Substantia nigra (tissue), 51 donors: ENCODE measurements at places on chromosomes 7 and 10.

- no peak for DNase-seq
Observed at GRCh38 chr7:157703131-157703530, 366.3 kb downstream of the DNAJB6 start.

GRCh38 chr10:119653916-119654315 lies 2.7 kb downstream of the BAG3 start:
- no peak for DNase-seq

- no peak for DNase-seq
Observed at GRCh38 chr7:121278120-121279021, 50.4 kb upstream of the WNT16 start.

- DNase-seq, result no peak
Observed at GRCh38 chr10:77925410-77925794, 1.2 kb downstream of the DLG5 start.

DNA sequence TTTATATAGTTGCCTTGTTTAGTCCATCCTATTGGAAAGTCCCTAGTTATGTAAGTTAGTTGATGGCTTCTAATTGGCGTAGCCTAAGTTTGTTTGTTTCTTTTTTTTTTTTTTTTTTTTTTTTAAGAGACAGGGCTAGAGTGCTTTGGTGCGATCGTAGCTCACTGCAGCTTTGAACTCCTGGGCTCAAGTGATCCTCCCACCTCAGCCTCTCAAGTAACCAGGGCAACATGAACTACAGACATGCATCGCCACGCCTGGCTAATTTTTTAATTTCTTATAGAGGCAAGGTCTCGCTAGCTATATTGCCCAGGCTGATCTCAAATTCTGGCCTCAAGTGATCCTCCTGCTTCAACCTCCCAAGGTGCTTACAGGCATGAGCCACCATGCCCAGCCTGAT lies 7.1 kb downstream of the CSGALNACT2 start:
- no peak for DNase-seq

DNA sequence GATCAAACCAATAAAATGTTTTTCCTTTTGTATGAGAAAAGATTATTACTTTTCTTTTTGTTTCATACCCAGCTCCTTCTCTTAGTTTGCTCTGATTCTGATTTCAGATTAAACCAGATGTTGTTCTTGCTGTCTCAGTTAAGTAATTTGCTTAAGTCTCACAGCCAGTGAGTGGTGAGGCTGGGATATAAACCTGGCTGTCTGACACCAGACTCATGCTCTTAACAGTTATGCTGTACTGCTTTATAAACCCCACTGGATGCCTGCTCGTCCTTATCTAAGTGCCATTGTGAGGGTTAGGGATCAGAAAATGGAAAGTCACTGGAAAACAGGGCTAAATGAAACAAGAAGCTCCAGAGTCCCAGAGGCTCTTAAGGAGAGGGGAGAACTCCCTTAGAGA lies 24.3 kb downstream of the GARS1 start:
- DNase-seq, result no peak

GRCh38 chr10:20466731-20467130 lies 430.4 kb downstream of the NEBL start:
- no peak for DNase-seq

GRCh38 chr7:80279760-80280159 lies 145.1 kb downstream of the GNAI1 start:
- DNase-seq, result no peak

DNA sequence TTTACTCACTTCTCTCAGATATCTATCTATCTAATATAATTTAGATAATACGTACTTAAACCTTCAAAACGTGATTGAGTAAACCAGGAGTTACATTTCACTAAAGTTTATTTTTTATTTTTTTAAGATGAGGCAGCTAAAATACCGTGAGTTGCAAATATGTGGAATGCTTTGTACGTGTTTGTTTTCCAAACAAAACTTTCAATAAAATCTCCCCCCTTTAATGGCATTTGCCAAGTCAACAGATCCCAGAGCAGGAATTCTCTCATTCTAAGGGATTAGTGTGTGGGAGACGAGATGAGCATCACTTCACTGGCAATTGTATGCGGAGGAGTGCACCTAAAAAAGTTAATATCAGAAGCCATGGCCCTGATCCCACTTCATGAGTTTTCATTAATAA lies 53.7 kb upstream of the MAGI2 start:
- no peak for DNase-seq

DNA sequence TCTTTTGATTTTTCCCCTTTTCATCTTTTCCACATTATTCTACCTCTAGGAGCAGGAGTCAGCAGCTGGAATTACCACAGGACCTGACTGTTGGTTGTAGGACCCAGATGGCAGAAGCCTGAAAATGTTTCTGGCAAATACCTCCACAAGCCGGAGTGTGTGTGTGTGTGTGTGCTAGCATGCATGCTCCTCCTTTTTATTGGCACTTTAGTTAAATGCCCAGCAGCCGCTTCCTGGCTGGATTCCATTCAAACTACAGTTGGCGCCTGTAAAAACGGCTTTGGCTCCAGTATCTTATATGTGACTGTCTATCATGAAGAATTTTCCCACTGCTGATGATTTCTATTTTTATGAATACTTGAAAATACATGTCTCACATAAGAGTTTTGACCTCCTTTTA lies 319.7 kb upstream of the SP4 start:
- DNase-seq, result no peak

DNA sequence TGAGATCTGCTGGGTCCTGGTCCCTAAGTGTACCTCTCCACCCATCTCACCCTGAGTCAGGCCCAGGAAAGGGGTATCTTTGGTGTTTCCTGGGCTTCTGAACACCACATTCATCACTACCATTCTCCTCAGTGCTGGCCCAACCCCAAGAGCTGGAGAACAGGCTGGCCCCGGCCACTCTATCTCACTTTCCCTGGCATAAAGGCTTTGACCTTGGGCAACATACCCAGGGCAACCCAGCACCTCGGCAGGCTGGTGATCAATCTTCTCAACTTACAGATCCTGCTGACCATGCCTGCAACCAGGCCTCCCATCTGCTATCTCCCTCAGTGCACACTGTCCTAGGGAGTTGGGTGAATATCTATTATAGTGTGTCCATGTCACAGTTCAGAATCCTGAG lies 2.1 kb downstream of the VSIR start:
- no peak for DNase-seq

GRCh38 chr7:92758796-92759431 lies 77.5 kb downstream of the CDK6 start:
- DNase-seq, result no peak

DNA sequence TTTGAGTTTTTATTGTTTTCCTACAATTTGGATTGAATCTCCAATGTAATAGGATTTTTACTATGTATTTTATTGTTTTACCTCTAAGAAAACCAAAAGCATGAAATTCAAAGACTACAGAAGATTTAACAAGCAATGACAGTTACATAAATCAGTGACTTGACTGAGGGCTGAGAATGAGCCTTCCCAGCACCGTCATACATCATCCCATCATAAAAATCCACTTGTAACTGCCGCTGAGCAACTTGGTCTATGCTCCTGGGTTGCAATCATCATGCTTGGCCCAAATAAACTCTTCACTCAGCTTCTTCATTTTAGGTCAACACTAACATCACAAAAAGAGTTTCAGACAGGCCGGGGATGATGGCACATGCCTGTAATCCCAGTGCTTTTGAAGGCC lies 13.5 kb downstream of the LARP4B start:
- DNase-seq, result no peak

DNA sequence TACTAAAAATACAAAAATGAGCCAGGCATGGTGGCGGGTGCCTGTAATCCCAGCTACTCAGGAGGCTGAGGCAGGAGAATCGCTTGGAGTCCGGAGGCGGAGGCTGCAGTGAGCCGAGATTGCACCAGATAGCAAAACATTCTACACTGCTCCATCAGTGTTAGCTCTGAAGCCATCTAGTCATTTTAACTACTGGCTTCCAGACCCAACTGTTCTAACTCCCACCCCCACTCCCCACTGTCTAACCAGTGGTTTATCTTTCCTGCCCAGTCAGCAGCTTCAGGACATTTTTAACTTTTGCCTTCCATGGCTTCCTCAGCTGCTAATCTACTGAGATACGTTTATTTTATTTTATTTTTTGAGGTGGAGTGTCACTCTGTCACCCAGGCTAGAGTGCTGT lies 6.2 kb upstream of the FRAT1 start:
- no peak for DNase-seq

GRCh38 chr10:110516815-110517492 lies 19.2 kb downstream of the DUSP5 start:
- no peak for DNase-seq

- no peak for DNase-seq
Observed at GRCh38 chr7:151847681-151848081, 29.2 kb downstream of the PRKAG2 start.

GRCh38 chr10:34601691-34602090 lies 213.4 kb downstream of the PARD3 start:
- DNase-seq, result no peak

- no peak for DNase-seq
Observed at GRCh38 chr7:44195889-44196288, 4.9 kb upstream of the YKT6 start.

- DNase-seq, result no peak
Observed at GRCh38 chr10:88209837-88210561, 346.6 kb downstream of the PTEN start.

GRCh38 chr10:78378192-78378591 lies 344.5 kb downstream of the RPS24 start:
- DNase-seq, result no peak

DNA sequence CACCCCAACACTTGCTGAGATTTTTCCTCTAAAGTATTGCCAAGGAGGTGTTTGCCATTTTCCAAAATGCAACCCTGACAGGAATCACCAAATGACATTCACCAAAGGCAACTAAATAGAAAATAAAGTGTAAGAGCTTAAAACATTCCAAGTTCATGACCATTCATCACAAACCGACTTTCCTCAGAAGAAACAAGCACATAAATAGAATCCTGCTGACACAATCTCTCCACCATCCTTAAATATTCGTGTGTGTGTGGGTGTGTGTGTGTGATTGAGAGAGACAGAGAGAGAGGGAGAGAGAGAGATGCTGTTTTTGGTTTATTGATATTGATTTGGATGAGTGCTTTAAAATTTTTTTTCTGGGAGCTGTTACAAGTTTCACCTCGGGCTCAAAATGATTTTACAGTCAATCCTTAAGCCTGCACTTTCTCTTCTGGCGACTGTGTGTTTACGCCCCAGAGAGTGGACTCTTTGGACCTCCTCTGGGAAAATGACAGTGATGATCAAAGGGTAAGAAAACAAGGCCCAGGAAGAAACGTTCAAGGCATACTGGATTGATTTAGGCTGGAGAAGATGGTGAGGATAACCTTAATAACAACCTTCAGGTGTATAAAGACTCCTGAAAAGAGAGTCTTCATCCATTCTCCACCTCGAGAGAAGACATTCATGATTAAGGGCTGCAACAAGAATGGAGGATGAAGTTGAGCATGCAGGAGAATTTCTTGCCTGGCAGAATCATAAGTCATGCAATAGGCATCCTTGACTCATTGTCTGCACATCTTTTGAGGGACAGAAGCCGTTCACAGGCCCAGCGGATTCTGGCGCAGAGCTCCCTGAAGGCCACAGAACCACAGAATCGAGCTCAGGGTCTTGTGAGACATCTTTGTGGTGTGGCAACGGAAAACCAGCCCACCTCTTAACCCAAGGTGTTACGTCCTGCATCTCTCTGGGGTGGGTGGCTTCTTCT lies 104.4 kb upstream of the FGFR2 start:
- DNase-seq, result no peak

- no peak for DNase-seq
Observed at GRCh38 chr7:46945328-46945727, 636.6 kb downstream of the TNS3 start.

- no peak for DNase-seq
Observed at GRCh38 chr10:26468700-26469099, 30.6 kb downstream of the APBB1IP start.

DNA sequence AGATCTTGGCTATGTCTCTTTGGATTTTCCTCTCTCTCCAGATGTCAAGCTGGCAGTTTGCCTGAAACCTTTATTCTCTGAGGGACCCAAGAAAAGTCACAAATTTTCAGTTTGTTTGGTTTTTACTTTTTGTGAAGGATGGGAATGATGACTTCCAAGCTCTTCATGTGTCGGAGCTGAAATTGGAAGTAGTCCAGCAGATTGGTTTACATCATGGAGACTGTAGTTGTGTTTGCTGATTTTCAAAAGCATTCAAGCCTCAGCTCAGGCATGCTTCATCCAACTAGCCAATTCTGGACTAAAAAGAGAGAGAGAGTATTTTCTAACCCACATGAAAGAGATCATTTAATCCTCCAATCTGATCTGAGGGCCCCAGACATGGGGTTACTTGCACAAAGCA lies 326.2 kb upstream of the AUTS2 start:
- no peak for DNase-seq

- DNase-seq, result no peak
Observed at GRCh38 chr7:154698726-154699291, 304.1 kb downstream of the PAXIP1 start.

DNA sequence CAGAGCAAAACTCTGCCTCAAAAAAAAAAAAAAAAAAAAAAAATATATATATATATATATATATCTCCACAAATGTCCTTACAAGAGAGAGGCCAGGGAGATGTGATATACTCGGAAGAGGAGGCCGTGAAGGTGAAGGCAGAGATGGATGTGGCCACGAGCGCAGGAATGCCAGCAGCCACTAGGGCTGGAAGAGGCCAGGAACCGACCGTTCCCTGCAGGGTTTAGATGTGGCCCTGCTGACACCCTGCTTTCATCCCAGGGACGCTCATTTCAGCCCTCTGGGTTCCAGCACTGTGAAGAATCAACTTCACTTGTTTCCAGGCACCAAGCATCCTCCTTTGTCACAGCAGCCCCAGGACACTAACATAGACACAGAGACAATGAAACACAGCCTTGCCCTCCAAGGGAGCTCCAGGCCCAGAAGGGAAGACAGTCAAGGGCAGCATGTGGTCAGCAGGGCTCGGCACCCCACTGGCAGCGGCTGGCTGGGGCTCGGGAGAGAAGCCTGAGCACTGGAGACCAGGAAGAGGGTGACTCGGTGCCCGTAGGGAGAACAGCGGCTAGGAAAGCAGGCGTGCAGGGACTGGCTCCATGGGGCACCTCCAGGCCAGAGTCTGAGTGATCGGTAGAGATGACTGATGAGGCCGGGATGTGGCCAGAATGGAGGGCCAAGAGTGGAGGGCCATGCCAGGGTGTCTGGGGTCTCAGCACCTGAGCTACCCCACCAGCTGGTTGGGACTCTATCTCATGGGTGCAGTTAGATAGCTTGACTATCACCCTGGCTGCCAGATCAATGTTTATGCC lies 7.6 kb downstream of the WDR86 start:
- no peak for DNase-seq

- DNase-seq, result no peak
Observed at GRCh38 chr10:18463673-18464211, 187.6 kb downstream of the NSUN6 start.

DNA sequence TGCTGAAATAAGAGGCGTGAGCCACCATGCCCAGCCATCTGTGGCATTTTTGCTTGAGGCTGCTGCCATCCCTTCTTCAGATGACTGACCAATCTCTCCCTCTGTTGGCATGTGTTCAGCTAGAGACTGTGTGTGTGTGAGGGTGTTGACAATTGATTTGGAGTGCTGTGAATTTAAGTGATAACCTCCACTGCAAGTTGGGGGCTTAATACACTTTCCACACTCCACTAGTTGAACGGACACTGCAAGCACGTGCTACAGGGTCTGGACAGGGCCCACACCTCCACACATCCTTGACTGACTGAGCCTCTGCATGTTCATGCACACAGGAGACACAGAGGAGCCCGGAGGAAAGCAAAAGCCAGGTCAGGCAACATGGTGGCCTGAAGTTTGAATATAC lies 51.3 kb downstream of the BRAF start:
- no peak for DNase-seq
